ENCODE measurements at places on chromosomes 3 and 15.

DNA sequence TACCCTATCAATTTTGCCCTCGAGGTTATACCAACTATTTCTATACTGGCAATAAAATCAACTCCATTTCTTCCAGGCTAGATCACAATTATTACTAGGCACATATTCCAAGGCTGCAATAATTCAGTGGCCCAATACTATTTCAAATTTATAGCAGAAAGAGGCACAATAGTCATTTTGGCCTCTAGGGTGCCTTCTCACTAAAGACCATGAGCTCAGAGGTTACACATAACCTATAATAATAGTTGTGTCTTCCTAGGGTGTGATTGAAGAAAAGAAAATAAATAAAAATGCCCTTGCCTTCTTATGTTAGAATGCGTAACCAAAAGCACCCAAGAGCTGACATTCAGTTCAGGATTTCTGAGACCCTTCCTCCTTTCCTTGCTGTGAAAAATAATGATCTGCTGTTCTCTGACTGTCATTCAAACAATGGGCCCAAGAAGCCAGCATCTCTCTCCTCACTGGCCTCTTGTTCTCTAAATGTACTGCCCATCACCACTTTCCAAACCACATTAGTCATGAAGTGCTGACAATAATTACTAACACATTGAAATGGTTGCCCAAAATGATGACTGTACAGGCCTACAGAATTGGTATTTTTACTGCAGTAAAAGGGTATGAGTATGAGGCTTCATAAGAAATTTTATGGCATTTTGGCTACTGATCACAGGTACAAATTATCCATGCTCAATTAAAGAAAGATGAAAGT, 244.8 kb downstream of the LRRN1 start:
- DNase-seq, result no peak

GRCh38 chr3:48930590-48930989, 11.9 kb downstream of the ARIH2 start:
- no peak for DNase-seq

GRCh38 chr15:39031596-39031995, 467.0 kb upstream of the RASGRP1 start:
- no peak for DNase-seq

- DNase-seq, result no peak
Observed at GRCh38 chr15:62591842-62592838, 427.1 kb upstream of the C2CD4B start.

DNA sequence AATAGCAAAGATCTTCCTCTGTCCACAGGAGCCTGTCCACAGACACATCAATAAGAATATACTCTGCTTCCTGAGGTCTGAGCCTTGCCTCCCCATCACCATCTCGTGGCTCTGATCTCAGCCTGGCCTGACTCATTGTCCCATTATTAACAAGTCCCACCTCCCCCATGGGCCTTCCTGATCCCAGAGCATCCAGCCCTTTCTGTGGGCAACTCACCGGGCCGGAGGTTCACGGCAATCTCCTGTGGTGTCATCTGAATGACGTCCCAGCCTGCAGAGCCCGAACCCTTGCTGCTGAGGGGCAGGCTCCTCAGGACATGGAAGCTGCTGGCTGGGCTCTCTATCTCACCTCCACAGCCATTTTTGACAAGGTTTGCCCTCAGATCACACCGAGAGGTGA, 28.1 kb downstream of the ITGB5 start:
- DNase-seq, result no peak

- no peak for DNase-seq
Observed at GRCh38 chr15:74378848-74379247, 11.4 kb upstream of the CYP11A1 start.

DNA sequence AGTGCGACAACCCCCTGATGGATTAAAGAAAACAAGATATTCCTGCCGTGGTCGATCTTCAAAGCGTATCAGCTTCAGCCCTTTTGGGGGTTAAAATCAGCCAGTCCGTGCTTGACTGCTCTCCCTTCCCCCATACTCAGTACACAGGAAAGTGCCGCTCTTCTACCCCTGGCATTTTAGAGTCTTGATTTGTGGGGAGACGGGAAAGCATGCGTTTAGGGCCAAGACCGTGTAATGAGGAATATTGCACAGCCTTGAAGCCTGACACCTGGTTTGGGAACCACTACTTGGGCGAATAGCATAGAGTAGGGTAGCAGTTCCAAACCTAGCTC, 540 bp upstream of the EDC3 start:
- no peak for DNase-seq

GRCh38 chr3:138210528-138210927, 23.4 kb downstream of the ARMC8 start:
- DNase-seq, result no peak

DNA sequence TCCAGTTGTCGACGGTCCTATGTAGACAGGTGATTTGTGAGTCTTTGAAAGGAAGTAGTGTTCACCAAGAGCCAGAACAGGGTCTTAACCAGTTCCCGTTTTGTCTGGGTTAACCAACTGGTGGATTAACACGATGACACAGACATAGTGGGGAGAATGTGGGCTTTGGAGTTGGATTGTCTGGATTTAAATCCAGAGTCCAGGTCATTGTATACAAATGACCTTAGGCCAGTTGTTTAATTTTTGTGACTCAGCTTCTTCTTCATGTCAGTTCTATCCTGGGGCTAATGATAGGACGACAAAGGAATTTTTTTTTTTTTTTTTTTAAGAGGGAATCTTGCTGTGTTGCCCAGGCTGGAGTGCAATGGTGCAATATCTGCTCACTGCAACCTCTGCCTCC, 126.7 kb downstream of the LPP start:
- no peak for DNase-seq

GRCh38 chr15:29045717-29046116, 159.9 kb downstream of the APBA2 start:
- no peak for DNase-seq

GRCh38 chr15:56812221-56812620, 78.9 kb upstream of the ZNF280D start:
- DNase-seq, result no peak

DNA sequence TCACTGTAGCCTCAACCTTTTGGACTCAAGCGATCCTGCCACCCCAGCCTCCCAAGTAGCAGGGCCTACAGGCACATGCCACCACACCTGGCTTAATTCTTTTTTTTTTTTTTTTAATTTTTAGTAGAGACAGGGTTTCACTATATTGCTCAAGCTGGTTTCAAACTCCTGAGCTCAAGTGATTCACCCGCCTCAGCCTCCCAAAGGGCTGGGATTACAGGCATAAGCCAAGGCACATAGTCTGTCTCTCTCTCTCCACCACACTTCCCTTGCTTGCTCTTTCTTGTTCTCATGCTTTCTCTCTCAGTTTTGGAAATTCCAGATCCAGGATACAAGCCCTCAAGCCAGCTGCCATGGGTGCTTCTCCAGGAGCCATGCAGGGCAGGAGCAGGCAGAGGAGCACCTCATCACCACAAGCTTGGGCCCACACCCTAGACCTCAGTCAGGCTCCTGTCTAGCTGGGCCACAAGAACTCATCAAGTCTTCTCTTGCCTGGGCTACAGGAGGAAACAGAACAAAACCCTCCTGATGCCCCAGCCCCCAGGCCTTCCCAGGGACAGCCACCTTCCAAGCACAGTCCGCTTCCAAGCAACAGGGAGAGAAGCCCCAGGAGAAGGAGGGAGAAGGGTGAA, 145.3 kb upstream of the LPP start:
- no peak for DNase-seq

DNA sequence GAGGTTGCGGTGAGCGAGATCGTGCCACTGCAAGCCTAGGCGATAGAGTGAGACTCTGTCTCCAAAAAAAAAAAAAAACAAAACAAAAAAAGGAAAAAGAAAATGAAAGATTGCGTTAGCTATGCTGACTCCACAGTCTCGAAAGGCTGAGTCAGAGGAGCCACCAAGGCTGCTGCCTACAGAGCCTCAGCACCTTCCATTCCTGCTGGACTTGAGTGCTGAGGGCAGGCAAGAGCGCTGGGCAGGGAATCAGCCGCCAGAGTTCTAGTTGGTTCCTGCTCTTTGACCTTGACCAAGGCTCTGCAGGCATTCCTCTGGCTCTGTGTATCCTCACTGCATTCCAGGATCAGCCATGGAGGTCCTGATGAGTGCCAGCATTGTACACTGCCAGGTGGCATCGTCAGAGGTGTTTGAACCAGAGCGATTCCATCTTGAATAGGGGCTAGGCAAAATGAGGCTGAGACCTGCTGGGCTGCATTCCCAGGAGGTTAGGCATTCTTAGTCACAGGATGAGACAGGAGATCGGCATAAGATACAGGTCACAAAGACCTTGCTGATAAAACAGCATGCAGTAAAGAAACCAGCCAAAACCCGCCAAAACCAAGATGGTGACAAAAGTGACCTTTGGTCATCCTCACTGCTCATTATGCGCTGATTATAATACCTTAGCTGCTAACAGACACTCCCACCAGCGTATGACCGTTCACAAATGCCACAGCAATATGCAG, 5.9 kb downstream of the MESP2 start:
- DNase-seq, result no peak

Measured in iPS DF 19.7 (cell line).